ENCODE measurements at places on chromosomes 6 and 20.

DNA sequence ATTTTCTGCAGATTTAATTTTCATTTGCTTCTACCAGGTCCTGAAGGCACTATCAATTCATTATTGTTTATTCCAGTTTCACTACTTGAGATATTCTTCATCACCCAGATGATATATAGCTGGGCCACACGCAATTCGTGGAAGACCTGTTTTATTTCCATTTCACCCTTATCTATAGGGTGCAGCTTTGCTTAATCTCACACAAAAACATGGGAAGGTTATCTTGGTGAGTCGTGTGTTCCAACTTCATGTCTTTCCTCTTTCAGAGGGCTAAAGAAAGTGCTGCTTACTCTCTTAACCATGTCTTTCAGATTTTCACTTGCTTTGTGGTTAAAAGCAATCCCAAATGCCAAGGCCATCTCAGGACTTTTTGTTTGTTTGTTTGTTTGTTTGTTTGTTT, 194.0 kb downstream of the SOD2 start:
- no peak for DNase-seq

DNA sequence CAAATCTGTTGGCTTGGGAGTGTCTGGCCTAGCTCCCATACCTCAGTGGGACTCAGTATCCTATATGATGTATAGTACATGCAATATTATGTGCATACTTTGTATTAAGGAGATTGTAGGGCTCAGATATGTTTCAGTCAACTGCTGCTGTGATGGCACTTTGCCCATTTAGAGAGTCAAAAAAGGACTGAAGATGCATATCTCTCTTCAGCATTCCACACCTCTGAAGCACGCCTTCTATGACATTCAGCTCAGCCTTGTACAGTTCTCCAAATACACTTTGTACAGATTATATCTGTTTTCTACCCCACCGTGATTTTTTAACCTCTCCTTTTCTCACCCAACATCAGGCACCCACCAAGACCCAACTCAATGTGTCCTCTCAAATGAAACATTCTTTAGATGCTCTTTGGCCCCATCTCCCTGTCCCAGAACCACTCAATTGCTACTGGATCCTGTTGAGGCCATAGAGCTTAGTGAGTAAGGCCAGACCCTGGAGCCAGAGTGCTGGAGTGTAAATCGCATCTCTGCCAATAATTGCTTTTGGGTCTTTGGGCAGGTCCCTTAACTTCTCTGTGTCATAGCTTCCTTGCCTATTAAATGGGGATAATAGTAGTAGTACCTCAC, 15.6 kb downstream of the ENPP1 start:
- DNase-seq = no peak

DNA sequence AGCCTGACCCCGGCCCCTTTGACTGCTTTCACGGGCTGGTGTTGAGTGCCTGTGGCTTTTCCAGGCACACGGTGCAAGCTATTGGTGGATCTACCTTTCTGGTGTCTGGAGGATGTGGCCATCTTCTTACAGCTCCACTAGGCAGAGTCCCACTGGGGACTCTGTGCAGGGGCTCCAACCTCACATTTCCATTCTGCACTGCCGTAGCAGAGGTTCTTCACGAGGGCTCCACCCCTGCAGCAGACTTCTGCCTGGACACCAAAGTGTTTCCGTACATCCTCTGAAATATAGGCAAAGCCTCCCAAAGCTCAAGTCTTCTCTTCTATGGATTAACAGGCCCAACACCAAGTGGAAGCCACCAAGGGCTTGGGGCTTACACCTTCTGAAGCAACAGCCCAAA, 691.5 kb upstream of the POU3F2 start:
- DNase-seq = no peak

DNA sequence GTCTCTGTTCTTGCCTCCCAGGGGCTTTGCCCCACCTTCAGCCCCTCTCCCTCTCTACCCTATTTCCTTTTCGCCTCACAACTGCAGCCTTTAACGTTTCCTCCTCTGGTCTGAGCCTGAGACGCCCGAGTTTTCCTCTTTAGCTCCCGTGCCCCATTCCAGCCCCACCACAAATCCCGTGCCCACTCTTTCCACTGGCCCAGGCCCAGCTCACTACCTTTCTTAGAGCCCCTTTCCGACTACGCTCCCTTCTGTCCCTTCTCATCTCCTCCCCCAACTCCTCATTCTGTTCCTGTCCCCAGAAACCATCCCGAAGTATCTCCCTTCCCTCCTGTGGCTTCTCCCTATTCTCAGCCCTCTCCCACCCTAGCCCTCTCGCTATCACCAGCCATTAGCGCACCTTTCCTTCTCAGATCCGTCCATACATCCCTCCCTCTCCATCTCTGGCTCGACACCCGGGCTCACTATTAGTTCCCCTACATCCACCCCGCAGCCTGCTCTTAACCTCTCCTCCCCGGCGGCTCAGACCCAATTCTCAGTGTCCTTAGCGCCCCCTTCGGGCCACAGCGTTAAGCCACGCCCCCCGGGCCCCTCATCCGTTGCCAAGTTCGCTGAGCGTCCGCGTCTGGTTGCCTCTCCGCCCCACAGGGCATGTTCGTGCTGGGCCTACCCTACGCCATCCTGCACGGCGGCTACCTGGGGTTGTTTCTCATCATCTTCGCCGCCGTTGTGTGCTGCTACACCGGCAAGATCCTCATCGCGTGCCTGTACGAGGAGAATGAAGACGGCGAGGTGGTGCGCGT, 2.7 kb downstream of the SLC32A1 start:
- no peak for DNase-seq

- no peak for DNase-seq
Measured at GRCh38 chr20:34566978-34567891, 8.7 kb downstream of the MAP1LC3A start.

DNA sequence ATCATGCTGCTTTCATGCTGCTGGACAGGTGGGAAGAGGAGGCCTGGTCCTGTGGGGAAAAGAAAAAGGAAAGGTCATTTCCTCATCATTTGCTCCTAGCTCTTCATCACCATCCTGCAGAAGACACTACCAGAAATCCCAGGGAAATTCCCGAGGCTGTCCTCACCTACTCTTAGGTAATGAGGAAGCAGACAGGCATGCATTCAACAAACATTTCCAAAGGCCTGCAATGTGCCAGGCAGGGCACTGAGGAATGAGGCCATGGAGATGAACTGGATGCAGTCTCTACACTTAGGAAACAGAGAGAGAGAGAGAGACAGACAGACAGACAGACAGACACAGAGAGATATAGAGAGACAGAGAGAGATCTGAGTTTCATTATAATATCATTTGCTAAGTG, 83.0 kb upstream of the MRPS10 start:
- DNase-seq = no peak

DNA sequence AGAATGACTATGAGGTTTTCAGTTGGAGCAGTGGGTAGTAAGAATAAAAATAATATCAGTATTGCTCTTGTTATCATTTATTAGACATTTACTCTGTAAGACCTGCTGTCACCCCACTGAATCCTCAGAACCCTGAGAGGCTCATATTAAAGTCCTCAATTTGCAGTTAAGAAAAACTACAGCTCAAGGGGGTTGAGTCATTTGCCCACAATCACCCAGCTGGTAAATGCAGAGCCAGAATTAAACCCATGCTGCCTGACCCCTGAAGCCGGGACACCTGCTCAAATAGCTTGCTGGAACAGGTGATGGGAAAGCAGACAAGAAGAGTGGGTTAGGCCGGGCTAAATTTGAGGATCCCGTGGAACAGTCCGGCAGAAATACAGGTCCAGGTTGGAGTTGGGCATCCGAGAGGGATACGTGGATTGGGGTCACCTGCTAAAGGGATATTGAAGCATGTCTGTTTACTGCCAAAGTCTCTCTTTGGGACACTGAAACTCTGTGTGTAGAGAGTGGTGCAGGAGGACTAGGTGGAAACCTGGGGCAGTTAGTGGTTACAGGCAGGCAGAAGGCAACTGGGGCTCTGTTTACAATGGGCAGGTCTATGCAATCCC, 344.1 kb downstream of the CDC5L start:
- DNase-seq = no peak

DNA sequence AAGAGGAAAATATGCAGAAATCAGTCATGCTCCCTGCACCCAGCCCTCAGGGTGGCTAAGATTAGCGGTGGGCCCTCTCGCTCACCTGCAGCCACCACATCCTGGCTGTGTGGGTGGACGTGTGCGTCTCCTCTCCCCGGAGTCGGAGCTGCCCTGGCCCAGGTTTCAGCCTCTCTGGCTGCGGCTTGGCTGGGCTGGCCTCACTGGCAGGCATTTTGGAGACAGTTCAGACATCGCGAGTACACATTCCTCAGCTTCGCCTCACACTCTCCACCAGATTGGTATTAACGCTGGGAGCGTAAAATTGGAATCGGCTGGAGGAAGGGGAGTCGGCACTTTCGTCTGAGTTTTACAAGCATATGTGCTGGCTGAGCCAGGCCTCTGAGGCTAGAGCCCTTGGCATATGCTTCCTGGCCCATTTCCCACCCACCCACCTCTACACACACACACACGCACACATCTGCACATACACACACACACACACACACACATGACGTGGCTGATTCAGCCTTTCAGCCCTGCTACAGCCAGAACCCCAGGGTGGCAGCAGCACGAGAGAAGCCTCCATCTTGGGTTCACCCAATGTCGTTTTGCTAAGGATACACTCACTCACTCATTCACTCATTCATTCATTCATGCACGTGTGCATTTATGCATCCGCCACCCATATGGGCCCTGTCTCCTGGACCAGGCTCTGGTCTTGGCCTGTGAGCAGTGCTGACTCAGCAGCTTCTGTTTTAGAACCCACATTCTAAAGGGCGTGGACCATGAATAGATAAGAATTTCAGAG, 42.9 kb downstream of the BCAS4 start:
- no peak for DNase-seq

GRCh38 chr6:63517221-63517620, 55.1 kb upstream of the LOC128125822 start:
- no peak for DNase-seq

DNA sequence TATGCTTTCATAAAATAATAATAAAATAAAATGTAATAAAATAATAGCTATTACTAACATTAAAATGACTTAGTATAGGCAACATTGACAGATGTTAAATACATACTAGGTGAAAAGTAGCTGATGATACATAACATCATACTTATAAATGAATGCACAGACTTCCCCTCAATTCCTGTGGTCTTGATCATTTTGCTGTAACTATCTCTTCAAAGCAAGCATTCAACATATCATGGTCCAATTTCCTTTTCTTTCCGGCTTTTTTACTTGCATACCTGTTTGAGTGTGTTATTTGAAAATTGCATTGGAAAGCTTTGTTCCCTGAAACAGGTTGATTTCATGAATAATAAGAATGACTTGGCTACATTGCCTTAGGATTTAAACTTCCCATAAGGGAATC, 309.3 kb downstream of the HDGFL1 start:
- no peak for DNase-seq

DNA sequence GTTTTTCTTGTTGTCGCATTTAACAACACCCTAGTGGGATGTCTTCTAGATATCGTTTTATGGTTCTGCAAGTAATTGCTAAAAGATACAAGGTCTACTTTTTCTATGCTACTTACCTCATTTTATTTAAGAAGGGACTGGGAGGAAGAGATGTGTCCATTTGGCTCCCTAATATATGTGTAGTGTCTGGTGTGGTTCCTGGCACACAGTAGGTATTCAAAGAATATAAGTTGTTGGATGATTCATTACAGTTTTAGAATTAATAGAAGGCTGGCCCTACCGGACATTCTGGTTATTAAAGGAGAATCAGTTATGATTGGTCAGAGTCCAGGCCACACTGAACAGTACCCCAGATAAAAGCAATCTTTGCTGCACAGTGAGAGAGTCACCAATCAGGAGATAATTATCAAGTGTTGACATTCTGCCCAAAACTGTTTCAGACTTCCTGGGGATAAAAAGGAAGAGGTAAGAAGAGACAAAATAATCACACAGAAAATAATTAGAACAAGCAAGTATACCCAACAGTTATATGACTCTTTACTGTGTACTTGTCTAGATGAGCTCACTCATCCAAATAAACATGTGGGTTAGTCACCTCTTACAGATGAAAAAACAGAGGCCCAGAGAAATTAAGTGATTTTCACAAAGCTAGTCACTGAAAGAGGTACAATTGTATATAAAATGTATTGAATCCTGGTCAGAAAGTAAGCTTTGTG, 7.0 kb downstream of the TMEM244 start:
- no peak for DNase-seq

- no peak for DNase-seq
Measured at GRCh38 chr20:59633656-59634251, 29.4 kb downstream of the PHACTR3 start.

DNA sequence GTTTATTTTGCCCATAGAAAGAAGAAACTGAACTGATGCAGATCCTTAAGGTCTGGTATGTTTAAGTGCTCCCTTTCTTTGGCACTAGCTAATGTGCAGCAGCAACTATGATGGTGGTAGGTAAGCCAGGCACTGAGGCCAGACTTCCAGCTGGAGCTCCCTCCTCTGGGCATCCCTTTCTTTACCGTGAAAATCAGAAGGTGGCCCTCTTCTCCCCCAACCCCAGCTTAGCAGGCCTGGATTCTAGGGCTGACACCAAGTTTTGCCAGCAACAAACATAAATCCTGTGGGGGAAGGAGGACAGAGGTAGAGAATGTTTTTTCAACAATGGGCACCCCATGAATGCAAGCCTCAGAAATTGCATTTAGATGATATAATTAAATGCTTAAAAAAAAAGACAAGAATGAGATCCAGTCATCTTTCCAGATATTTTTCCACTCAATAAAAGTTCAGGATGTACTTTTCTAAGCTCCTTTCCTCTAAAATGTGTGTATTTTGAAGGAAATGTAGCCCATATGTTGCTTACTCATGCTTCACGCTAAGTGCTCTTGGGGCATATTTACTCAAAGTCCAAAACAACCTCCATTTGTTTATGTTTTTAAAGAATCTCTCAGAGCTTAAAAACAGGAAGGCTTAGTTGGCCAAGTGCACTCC, 123.9 kb upstream of the NXT1 start:
- DNase-seq = no peak

DNA sequence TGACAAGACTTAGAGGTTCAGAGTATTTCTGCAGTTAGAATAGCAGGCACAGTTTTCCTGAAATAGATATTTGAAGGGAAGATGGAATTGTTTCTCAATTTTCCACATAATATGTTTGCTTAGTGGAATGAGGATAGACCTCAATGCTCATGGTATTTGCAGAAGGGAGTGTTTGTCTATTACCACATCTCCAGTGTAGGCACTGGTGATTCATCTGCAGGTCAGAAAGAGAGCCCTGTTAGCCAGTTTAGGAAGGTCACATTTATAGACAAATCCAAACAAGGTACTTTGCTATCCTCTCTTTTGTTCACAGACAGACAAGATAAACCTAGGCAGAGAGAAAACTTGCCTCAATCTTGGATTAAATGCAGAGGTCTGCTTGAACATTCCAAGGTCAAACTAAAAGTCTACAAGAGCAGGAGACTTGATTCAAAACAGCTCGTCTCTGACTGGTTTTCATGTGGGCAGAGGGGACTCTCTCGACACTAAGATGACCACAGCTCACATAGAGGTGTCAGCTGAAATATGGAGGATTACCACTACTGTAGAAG, 22.8 kb downstream of the ISM1 start:
- DNase-seq = no peak

- DNase-seq = no peak
Measured at GRCh38 chr20:2524709-2525506, 11.5 kb upstream of the TMC2 start.

GRCh38 chr6:33799454-33800113, 4.2 kb downstream of the MLN start:
- DNase-seq = no peak
